Left renal pelvis (tissue), 4 donors: ENCODE measurements at places on chromosomes 7 and 10.

DNA sequence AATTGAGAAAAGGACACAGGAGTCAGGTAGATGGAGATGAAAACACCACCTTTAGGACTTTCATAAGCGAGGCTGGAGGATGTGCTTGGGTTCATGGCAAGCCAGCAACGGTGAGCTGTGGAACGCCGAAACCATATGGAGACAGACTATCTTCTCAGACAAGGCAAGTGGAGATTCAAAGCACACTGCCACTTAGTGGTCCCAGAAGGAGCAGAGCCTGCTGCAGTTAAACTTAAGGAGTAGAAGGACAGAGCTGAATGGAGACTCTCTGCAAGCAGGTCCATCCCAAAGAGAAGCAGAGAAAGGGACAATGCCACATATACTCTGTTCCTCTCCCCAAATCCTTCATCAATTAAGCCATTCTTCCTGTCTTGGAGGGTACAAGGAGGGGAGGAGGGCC is 236.3 kb upstream of the HABP2 start:
- no peak for DNase-seq

- no peak for DNase-seq
Observed at GRCh38 chr7:39184391-39184790, 206.7 kb downstream of the POU6F2 start.

DNA sequence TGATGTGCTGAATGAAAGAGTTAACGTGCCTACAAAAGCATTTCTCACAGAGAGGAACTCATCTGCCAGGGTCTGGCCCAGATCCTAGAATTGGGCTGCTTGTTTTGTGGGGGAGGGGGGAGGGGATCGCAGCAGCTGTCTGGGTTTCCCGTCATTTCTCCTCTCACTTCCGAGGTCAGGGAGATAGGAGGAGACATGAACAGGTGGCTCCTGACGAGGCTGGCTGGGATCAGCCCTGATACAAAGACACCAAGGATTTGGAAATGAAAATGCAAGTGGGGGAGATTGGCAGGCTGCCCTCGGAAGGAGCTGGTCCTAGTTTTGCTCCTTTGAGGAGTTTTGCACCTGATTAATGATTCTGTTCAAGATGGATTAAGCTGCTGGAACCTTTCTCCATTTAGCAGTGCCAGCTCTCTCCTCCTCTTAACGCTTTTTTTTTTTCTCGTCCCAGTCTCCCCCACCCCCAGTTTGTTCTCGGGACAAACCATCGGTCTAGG is 86.8 kb upstream of the KMT2C start:
- DNase-seq: no peak

DNA sequence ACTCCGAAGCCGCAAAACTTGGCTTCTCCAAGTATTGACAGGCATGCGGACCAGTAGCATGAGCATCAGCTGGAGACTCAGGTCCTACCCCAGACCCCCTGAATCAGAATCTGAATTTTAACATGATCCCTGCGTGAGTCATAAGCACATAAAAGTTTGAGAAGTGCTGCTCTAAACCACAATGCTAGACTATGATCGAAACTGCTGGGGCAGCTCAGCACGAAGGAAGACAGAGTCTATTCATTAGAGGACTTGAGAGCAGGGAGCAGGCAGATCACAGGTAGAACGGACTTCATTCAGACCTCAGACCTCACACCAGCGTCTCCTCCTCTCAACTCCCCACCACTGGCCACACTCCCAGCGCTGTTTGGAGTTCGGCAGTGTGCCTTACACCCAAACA is 16.9 kb downstream of the CAMK2G start:
- no peak for DNase-seq

DNA sequence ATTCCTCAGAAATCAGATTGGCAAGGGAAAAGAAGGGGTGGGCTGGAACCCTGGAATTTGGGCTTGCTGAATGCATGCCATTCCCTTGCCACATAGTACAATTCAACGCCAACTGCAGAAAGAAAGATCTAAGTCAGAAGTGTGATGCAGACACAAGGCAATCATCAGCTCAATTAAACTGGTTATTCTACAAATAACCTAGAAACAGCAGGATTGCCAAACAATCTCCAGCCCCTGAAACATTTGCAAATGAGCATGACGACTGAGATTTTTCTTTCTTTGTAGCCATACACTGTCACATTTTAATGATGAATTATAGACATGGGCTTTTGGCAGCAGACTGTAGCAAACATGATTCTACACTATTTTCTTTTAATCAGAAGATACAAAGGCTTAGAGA is 16.5 kb upstream of the CREB5 start:
- no peak for DNase-seq

DNA sequence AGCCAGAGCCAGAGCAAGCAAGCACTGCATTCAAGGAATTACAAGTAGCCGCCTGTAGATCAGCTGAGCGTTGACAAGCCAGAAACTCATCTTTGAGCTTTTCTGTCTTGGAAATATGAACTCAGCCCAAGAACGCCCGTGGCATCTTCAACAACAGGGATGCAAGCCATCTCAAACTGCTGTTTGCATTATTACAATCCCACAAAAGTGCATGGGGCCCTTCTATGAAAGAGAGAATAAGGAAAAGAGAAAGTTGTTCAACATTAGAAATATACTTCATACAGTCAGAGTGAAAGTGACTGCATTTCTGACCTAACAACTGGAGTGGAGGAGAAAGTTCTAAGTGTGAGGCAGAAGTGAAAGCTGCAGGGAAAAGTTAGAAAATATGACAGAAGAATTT is 6.5 kb downstream of the SGCE start:
- no peak for DNase-seq

DNA sequence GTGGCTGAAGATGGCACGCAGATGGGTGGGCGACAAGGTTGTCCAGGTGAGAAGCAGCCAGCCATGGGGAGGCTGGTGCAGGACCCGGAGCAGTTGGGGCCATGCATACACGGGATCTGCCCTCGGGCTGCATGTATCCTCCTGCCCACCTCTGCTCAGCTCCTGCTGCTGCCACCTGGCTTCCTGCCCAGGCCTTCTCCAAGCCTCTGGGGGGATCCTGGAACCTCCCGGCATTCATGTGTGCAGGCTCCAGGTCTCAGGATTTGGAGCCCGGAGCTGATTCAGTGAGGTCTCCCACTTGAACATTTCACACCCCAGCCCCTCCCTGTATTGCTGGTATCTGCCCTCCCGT is 27.0 kb downstream of the PDGFA start:
- no peak for DNase-seq

- DNase-seq: no peak
Observed at GRCh38 chr10:119313644-119314043, 106.3 kb downstream of the GRK5 start.

DNA sequence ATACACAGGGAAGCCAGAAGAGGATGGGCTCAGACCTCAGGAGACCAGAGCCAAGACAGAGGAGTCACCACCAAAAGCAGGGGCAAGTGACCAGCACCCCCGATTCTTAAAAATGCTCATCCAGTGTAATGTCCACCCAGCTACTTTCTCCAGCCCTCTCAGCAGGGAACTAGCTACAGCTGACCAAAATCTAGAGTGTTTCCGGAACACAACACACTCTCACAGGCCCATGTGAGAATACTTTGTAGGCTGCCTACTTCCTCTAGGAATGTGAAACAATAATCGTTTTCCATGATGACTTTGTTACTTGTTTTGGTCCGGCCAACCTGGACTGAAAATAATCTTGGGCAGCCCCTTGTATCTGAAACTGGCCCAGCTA is 14.5 kb downstream of the PSAP start:
- no peak for DNase-seq

- no peak for DNase-seq
Observed at GRCh38 chr10:114024876-114025610, 18.6 kb upstream of the ADRB1 start.

DNA sequence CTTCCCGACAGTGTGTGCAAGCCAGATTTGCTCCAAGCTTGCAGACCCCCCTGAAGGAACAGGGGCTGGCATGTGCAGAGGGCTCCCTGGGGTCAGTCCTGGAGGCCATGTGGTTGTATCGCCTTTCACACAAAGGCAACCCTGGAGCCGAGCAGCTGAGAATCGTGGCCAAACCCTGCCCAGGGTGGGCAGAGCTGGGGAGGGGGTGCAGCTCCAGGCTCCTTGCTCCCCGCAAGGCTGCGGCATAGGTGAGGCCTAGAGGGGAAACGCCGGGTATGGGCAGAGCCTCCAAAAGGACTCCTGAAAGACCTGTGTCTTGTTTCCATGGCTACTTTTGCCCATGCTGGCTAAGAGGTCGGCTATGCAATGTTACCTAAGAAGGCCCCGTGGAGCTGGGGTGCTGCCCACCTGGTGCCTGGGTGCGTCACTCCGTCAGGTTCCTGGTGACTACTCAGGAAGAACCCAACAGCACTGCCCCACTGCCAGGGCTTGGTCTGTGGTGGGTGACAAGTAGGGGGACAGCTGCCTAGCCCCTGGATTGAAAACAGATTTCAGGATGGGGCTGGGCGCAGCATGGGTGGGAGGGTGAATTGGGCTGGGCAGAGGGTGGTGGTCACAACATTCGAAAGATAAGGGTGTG is 171.0 kb upstream of the SHH start:
- no peak for DNase-seq

DNA sequence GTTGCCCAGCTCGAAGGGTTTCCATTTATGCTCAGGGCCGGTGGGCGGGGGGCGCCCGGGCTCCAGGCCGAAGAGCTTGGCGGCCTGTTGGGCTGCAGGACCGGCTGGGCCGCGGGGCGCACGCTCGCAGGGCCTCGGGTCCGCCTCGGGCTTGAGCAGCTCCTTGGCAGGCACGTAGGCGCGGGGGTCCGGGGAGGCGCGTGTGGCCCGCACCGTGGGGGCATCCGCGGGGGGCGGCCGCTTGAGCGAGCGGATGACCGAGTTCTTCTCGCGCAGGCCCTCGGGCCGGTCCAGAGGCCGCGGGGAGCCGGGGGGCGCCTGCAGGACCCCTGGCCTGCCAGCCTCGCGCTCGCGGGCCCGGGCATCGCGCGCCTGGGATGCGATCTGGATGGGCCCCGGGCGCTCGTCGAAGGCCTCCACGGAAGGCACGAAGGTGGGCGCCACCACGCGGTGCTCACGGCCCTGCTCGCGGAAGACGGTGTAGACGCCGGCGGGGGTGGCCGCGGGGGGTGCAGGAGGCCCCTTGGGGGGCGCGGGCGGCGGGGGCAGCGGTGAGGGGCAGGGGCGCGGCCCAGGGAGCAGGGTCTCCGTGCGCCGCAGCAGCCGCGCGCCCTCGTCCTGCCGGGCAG is 35.2 kb downstream of the TNRC18 start:
- no peak for DNase-seq

GRCh38 chr7:101017064-101017777 is 2.7 kb upstream of the MUC17 start:
- peak; percentile 42 for DNase-seq

GRCh38 chr7:116938678-116939077 is 14.6 kb upstream of the ST7 start:
- DNase-seq: no peak

- no peak for DNase-seq
Observed at GRCh38 chr7:63376873-63377272, 621.8 kb upstream of the ZNF722 start.

DNA sequence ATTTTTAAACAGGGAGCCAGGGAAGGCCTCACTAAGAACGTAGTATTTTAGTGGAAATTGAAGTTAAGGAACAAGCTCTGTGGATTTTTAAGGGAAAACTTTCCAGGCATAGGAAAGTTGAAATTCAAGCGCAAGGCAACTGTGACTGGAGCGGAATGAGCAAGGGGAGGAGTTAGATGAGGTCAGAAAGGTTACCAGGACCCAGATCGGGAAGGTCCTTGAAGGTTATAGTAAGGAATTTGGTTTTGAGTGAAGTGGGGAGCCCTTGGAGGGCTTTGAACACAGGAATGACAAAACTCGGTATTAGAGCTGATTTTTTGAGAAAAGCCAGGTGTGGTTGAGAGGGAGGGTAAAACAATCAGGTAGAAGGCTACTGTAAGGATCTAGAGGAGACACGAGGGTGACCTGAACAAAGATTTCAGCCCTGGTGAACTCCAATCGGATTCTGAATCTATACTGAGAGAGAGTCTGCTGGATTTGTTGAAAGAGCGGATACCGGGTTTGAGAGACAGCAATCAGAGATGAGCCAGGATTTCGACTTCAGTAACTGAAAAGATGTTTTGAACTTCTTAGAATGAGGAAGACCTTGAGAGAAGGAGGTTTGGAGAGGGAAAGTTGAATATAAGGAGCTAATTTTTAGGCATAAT is 1013.9 kb downstream of the NRG3 start:
- no peak for DNase-seq

GRCh38 chr10:43926875-43927406 is 278.3 kb upstream of the ZNF32 start:
- DNase-seq: no peak

DNA sequence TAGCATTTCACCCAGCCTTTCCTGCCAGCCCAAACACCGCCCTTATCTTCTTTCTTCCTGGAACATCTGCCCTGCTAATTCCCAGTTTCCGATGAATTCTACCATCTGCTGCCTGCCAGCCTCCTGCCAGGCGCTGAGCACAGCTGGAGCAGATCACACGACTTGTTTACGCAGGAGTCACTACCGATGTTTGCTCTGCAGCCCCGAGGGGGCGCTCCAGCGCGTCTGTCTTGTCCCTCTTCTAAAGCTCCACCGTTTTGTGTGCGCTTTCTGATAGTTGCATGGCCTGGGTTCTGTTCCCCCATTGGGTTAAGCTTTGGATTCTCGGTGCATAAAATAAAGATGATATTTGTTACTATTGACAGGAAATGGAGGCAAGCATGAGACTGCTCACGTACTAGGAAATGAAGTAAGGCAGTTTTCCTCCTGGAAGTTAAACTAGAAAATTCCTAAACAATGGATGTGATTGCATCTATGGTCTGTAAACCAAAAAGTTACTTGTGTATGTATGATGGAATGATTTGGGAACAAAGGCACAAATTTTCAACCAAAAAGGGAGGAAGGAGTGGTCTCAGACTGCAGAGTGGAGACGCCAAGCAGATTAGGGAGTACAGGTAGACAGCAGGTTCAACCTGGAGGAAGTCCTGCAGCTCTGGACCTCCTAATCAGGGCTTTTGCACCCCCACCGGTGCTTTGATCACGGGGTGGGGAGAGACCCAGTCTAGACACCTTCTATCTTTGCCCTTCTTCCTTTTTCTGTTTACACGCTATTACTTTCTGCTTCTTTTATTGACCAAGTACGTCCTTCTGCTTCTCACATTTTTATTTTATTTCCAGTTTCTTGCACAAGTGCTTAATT is 2.2 kb upstream of the RBM17 start:
- DNase-seq: peak; percentile 75

- DNase-seq: no peak
Observed at GRCh38 chr10:21519397-21519933, 6.0 kb downstream of the SKIDA1 start.

- no peak for DNase-seq
Observed at GRCh38 chr7:79462390-79462789, 8.9 kb upstream of the MAGI2 start.

- DNase-seq: no peak
Observed at GRCh38 chr7:7859411-7859810, 109.2 kb upstream of the GLCCI1 start.

GRCh38 chr10:89478739-89479654 is 56.4 kb downstream of the SLC16A12 start:
- DNase-seq: no peak

DNA sequence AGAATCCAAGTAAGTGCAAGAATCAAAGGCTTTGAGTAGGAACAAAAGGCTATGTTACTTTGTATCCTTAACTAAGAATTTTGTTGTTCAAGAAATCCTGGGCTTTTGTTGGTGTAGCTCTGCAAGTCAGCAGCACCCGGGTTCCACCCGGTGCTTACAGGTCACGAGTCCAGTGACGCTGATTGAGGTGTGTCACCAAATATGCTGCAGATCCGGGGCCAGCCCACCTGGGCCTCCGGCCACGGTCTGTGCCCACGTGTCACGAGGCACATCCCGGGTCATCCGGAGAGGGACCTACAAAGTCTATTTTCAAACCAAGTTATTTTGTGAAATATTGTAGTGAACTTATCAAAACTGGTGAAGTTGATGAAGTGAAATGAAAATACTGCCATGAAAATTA is 103.1 kb downstream of the MGMT start:
- DNase-seq: no peak
